ENCODE measurements at places on chromosomes 3 and 15.

DNA sequence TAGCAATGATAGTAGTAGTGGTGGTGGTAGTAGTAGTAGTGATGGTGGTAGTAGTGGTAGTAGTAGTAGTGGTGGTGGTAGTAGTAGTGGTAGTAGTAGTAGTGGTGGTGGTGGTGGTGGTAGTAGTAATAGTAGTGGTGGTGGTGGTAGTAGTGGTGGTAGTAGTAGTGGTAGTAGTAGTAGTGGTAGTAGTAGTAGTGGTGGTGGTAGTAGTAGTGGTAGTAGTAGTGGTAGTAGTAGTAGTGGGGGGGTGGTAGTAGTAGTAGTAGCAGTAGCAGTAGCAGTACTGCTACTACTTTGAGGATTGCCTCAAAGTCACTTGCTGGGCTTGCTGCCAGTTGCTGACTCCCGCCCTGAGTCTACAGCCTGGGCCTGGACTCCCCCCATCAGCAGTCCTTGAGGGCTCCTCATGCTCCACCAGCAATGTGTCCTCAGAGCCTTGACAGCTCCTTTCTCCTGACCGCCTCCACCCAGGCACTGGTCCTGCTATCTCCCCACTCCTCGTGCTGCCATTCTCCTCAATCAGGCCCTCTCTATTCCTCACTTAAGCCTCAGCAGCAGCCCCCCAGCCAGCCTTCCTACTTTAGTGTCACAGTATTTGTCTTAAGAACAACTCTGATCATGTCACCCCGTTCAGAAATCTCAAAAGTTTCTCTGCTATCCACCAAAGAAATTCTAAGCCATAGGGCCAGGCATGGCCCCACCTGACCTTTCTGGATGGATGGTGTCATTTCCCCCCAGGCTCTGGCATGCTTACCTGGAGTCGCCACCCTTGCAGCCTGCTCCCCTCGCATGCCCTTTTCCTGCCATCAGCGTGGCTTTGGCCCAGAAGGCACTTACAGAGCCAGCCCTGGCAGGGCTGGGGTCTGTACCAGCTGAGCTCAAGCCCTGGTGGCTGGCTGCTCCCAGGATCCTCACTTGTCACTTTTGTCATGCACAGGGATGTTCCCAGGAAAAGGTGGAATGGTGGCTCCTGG is 45.6 kb downstream of the DLEC1 start:
- DNase-seq, result peak; percentile 48

DNA sequence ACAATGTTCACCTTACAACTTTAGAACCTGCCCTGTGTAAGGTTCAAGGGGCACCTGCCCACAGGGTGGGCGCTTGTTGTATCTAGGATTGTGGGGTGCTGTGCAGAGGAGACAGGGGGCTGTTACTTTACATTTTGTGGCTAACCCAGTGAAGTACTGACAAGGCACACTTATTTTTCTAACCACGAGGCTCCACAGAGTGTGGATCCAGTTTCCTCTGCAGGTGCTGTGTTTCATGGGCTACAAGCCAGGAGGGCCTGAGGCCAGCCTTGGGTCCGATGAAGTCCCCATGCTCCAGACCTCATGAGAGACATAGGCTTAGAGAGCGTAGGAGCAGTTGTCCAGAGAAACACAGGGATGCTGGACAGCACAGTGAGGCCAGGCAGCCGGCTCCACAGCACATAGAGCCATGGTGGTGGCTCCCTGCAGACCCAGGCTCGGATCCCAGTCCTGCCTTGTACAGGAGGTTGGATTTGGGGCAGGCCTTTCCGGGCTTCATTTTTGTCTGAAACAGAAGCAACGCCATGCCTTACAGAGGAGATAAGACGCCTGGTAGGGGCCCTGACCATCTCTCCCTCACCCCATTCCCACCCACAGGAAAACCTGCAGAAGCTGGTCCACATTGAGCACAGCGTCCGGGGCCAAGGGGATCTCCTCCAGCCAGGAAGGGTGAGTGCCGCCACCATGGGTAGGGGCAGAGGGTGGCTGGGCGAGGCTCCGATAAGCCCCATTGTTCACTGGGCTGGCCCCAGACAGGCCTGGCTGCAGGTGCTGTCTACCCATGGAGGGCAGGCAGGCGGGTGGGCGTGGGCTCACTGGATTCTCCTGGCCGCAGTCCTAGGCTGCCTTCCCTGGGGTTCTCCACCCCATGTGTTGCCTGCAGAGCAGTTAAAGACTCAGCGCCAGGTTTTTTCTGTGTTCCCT is 40.1 kb upstream of the NR2C2 start:
- DNase-seq, result no peak

DNA sequence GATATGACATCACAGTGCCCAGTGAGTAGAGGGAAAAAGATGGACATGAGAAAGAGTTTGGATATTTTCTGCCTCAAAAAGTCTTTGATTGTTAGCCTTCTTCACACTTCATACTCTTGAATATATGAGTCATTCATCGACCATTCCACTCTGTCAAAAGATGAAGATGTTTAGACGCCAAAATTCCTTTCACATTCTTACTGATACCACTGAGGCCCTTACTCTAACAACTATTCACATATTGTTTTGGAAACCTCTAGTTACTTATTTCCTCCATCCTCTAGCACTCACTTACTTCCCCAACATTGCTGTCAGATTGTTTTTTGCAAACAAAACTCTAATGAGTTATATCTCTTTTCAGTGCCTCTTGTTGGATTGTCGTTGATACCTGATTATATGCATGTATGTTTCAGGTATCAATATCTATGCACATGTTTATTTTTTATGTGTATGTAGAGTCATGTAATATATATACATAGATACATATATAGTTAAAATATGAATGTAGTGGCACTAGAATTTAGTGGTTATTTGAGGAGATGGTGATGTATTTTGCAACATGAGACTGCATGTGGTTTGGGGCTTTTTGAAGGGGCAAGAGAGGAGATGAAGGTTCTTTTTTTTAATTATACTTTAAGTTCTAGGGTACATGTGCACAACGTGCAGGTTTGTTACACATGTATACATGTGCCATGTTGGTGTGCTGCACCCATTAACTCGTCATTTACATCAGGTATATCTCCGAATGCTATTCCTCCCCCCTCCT is 40.0 kb upstream of the OR5H6 start:
- DNase-seq, result no peak

DNA sequence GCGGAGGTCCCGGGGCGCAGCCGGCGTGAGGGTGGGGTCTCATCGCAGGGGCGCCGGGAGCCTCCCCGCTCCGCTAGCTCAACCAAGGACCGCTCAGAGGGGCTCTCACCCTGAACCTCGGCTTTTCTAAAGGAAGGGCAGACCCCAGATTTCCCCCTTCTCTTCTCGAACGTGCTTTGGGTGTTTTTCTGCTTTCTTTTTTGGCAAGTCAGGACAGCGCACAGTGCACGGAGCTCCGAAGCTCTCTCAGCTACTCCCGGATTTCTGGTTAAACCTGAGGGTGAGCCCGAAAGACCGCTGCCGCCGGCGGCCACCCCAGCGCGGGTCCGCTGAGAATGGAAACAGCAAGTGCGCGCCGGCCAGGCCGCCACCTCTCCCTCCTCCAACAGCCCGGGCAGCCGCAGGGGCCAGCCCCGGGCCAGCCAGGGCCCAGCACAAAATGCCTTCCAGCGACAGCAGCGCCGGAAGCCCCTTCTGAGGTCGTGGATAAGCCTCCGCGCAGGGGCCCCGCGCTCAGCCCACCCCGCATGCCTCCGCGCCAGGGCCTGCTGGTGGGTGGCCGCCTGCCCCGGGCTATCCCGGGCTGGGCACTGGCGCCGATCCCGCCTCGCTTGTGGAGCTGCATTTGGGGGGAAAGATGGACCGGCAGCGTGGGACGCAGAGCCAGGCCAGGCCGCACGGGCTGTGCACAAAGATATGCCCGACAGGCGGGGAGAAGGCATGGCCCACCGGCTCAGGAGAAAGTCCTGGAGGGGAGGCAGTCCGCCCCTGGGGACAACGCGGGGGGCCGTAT is 8.2 kb upstream of the OCA2 start:
- no peak for DNase-seq

DNA sequence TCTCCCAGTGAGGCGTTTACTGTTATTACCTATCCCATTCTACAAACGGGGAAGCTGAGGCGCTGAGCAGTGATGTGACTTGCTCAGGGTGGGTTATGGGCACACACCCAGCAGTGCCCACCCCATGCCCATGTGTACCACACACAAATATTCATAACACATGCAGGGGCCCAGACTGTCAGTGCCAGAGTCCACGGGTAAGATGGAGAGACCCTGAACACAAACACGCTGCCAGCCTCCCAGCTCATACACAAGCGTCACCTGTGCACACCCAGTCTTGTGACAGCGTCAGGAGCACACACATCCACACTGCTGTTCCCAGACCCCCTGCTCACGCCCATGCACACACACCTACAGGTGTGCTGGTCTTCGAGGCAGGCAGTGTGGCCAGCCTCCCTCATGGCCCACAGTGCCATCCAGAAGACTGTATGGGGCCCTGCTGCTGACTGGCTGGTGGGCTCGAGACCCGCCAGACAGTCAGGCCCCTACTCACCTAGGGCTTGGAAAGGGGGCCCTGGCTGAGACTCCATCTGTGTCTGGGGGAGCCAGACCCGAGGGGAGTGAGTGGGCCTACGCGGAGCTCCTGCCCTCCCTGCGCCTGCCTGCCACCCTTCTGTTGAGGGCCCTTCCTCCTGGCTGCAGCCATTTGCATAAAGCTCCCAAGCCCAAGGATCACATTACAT is 39.4 kb downstream of the DNAJB8 start:
- no peak for DNase-seq

- DNase-seq, result no peak
These were observed 2.5 kb downstream of the AP4E1 start for GRCh38 chr15:50911001-50911400.

- peak; percentile 67 for DNase-seq
These were observed 19.0 kb upstream of the TRAK1 start for GRCh38 chr3:42071904-42072812.

DNA sequence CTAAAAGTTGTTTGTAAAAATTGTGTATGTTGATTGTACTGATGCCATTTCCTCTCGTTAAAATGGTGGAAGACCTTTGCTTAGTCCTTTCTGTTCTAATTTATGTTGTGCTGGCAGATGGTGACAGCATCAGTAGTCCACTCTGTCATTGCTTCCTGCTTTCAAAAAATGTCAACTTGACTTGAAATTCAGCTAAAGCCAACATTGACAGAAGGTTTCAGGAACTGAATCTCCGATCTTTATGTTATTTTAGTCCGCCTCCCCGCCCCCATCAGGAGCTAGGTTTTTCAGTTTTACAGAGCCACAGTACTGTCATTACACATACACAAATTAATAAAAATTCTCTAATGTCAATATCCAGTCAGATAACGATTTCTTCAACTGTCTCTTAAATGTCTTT is 1.5 kb downstream of the CEP63 start:
- DNase-seq, result peak; percentile 39

DNA sequence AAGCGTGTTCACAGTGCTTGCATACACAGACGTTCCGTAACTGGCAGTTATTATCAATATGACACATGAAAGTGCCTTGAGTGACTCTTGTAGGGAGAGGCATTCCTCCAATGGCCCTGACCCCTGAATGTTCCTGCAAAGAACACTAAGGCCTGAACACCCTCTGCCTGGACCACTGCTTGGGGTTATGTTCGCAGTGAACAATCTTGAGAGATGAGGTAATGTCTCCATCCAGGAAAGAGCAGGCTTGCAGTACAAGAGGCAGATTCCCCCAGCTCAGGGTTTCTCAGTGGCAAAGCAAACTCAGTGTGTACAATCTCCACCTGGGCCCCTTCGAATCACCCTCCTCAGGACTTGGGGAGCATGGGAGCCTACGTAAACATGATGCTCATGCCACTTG is 324.6 kb downstream of the MAGI1 start:
- no peak for DNase-seq

DNA sequence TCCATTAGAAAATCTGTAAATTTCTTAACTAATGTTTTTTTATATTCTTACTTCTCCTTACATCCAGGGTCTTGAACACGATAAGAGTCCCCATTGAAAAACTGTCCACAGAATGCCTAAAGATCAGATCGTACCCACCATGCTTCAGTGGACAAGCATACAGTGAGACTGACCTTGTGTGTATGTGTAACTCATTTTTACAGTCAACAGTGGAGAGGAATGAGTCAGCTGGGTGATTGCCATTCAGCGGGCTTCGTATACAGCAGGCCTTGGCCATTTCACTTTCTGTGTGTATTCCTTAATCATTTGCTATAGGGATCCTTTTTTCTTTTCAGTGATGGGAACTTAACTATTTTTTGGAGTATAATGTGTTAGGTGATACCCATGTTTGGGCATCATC is 10.6 kb downstream of the PARP14 start:
- peak; percentile 87 for DNase-seq

GRCh38 chr3:182451871-182452270 is 341.4 kb upstream of the ATP11B start:
- no peak for DNase-seq

DNA sequence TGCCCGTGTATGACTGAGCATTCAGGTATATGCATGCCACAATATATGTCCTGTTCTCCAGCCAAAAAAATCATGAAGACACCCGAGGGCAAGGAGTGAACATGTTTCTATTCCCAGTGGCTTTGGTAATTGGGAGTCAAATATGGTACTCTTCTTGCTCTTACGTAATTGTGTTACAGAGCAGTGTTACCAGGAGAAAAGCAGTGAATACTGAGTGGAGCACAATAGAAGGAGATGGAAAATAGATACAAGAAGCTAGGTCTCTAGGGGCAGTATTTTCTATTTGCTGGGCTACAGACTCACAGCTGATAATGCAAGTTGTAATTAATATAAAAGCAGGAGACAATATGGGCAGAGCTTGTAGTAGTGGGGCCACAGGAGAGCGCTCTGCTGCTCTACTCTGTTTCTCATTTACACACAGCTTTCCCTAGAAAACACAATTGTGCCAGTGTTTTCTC is 13.2 kb downstream of the MEIS2 start:
- no peak for DNase-seq

DNA sequence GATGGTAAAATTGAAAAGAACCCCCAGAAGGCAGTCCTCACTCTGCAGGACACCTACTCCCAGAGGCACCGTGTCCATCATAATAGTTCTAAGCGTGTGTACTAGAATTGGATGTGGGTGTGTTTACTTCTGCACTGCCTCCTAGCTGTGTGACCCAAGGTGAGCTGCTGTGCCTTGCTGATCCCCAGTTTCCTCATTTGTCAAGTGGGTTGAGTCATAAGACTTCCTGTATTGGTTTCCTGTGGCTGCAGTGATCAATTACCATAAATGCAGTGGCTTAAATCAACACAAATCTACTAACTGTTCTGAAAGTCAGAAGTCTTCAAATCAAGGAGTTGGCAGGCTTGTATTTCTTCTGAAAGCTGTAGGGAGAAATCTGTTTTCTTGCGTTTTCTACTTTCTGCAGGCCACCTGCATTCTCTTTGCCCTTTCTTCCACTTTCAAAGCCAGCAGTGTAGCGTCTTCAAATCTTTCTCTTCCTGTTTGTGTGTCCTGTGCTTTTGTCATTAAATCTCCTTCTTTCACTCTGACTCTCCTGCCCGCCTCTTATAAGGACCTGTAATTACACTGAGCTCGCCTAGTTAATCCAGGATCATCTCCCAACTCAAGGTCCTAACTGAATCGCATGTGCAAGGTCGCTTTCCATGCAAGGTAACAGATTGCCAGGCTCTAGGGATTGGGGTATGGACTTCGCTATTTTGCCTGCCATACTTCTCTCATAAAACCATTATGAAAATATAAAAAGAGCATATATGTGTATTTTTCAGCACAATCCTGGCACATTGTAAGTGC is 59.0 kb downstream of the RORA start:
- DNase-seq, result no peak
